ENCODE measurements at places on chromosomes 2 and 18.

GRCh38 chr2:222722327-222722946 is 51.0 kb downstream of the MOGAT1 start:
- DNase-seq, result peak; percentile 7

- no peak for DNase-seq
Observed at GRCh38 chr2:223041527-223042109, 10.4 kb upstream of the KCNE4 start.

GRCh38 chr18:8045884-8046281 is 478.8 kb downstream of the PTPRM start:
- no peak for DNase-seq

DNA sequence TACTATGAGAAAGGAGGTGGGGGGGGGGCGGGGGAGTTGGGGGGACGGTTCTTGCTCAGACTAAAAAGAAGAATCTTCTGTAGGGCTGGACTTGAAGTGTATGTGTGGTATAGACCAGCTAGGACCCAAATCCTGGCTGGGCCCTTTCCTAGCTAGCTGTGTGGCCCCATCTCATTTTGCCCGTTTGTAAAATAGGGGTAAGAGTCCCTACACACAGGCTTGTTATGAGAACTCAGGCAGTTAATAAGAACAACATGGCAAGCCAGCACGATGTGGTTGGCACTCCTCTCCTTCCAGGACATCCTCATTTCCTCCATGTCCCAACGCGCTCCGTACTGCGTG is 1.1 kb downstream of the EVA1A start:
- no peak for DNase-seq

DNA sequence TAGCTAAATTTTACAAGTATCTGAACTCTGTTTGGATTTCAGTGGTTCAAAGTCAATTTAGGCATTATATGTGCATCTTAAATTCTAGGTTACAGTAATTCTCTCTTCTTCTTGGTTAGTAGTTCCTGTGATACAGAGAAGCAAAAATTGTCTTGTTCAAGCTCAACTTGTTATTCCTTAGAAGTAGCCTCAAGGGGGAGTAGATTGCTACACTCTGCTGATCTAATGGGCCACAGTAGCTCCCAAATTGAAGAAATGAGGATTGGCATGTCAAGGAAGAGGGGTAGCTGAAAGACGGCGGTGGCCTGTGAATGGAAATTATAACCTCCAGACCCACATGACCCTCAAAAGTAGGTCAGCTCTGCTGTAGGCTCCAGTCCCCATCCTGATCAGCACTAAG is 334.7 kb downstream of the HRH4 start:
- no peak for DNase-seq

GRCh38 chr2:20663196-20664070 is 3.5 kb upstream of the GDF7 start:
- DNase-seq, result no peak

Data from NAMALWA (cell line).